ENCODE measurements at places on chromosomes 3 and 15.
A peak's percentile ranks its signal among the peaks of the same experiment; 100 is the strongest.

- DNase-seq, result no peak
Observed at GRCh38 chr3:7759630-7760029, 742.0 kb upstream of the LMCD1 start.

DNA sequence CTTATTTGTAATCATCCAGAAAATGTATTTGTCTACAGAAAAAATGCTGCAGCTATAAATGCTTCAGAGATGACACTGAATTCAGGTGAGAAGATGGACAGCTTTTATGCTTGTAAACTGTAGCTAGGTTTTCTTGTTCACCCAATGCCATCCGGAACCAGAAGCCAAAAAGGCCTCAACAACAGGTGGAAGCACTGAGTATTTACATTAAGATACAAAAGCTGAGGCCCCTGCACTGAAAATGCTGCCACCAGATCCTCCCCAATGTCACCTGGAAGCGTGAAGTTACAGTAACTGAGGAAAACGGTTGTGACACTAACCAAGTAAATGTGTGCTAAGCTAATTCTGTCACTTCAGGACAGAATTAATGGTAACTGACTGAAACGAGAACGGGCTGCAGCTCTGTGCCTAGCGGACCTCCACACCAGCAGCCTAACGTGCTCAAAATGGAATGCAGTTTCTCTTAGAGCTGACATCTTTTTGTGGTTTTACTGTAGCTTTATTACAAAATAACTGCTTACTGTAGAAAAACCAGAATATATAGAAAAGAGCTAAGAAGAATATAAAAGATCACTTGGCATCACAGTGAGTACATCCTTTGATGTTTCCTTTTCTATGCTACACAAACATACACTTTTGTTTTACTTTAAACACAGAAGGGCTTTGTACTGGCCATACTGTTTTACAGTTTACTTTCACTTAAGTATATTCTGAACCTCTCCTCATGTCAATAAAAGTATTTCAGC, 7.6 kb downstream of the CHSY1 start:
- DNase-seq, result no peak

DNA sequence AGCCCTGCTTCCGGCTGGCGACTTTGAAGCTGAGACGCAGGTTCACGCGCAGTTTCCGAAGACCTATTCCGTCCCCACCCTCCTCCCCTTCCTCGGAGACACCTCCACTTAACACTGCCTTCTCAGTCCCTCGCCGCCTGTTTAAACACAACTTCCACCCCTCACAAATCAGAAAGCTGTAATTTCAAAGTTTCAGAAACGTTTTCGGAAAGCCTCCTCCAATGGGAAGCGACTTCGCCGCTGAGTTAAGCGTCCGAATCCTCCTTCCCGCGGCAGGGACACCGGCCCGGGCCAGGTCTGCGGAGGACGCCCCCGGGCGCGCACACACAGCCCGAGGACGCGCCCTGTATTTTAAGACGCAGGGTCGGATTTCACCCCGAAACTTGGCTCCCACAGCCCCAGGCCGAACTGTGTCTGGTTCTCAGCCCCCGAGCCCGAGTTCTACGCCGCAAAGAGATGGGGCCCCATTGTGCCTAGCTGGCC, 559 bp upstream of the LRRN1 start:
- peak; percentile 53 for DNase-seq

GRCh38 chr3:14371573-14372474, 30.6 kb upstream of the SLC6A6 start:
- peak; percentile 76 for DNase-seq

GRCh38 chr15:39327005-39327730, 253.7 kb upstream of the THBS1 start:
- DNase-seq, result no peak

DNA sequence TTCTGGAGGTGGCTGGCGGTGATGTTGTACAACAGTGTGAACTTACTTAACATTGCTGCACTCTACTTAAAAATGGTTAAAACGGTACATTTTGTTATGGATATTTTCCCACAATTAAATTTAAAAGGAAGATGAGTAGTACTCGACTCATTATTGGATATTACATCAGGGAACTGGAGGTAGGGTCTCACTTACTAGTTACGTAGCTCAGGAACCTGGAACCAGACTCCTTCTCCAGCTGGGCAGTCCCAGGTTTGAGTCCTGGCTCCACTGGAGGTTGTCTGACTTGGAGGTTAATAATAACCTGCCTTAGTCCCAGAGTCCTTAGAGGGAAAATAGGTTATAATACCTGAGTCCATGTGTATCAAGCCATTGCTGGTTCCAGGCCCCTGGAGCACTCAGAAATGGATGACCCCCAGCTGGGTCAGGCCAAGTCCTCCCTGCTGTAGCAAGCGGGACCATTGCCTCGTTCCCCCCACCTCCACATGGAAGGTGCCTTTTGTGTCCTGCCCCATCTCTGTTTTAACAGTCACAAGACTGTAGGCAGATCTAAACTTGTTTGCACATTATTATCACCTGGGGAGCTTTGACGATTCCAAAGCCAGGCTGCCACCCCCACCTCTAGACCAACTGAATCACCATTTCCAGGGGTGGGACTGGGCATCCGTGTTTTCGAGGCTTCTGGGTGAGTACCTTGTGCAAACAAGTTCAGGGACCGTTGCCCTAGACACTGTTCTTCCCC, 126.6 kb downstream of the IGF1R start:
- DNase-seq, result no peak

DNA sequence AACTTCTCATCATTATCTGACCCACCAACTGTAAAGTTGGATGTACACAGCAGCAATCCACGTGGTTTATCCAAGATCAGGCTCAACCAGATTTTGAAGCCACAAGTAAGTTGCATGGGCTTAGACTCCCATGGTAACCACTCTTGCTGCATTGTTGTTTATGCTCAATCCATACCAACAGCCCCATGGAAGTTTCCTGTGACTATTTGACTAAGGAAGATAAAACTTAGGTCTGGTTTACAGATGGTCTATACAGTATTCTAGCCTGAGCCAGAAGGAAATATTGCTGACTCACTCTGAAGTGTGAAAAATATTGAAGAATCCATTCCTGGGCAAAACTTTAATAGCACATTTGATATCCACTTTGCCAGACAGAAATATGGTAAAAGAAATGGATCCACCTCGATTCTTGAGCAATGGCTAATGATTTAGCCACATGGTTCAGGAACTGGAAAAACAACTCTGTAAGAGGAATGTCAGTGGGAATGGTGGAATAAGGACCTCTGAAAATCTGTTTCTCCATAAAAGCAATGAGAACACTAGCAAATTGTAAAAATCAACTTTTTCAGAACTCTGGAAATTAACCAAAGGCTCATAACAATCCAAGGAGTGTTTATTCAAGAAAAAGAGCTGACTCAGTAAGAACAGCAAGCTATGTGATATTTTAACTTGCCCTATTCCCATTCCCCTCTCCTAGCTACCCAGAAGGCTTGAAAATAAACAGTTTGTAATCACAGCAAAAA, 162.9 kb upstream of the STT3B start:
- no peak for DNase-seq

Measured in right lung (tissue), 10 donors.